ENCODE measurements at places on chromosomes 1 and 21.

GRCh38 chr1:109229531-109230127 is 15.9 kb downstream of the SARS1 start:
- DNase-seq: no peak

DNA sequence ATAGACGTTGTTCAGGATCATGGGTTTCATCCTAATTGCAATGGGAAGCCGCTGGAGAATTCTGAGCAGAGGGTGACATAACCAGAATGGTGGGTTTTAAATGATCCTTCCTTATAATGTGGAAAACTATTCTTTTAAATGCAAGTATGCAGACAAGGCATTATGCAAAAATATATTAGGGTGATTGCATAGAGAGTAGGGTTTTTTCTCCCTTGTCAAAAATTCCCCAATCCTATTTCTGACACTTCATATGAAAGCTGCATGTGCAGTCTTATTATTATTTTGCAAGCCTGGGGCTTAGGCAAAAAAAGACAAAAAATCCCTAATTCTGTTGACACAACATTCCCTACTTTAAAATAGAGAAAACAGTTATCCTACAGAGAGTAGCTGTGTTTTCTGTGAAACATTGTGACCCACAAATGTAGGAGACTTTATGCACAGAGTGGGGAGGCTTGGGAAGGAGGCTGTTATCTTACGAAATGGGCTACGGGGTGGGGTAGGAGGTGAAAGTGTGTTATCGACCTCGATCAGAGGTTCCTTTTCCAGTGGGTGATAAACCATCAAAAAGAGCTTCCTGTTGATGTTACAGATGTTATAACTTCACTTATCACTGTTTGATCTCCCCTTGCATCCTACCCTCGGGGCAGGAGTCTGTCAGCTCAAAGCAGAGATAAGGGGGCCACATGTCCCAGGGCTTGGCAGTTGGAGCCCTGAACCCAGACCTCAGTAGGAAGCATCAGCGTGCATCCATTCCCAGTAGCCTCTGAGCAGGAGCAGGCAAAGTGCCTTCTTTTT is 27.2 kb downstream of the RHEX start:
- DNase-seq: no peak

- no peak for DNase-seq
Observed at GRCh38 chr1:243842161-243842560, 7.9 kb downstream of the AKT3 start.

DNA sequence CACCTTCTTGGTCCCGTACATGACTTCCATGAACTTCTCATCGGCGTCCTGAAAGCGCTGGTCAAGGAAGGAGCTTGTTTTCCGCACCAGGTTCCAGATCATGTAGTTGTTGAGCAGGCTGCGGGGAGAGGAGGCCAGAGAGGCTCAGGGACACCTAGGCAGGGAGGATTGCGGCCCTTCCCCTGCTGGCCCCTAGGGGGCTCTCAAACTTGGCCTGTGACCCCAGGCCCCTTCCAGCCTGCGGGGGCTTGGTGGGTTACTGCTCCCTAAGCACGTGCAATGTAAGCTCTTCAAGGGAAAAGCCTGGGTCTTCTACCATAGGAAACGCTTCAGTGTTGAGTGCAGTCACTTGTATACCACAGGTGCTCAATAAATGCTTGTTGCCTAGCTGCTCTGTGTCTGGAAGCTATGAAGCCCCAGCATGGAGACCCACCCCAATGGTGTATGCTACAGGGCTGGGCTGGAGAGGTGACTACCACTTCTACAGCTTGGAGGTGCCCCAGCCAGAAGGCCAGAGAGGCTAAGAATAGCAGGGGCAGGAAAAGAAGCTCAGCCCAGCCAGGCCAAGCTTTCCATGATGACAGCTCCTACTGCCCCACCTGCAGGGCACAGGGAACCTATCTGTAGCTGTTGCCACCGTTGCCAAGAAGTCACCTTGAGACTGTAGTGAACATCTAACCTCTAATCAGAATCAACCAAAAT is 45.1 kb downstream of the ECE1 start:
- DNase-seq: no peak

DNA sequence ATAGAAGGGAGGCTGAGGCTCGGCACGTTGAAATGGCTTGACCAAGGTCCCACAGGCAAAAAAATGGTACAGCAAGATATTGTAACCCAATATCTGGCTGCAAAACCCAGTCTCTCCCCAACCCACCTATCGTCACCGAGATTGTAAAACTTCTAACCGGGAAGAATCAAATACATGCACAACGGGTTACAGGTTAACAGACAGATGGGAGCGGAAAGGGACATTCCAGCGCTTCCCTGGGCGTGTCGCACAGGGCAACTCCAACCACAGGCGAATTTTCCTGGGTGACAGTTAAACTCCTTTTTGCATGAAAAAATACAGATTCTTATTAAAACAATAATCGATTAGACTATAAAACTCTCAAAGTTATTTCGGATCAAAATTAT is 31.8 kb upstream of the JUN start:
- no peak for DNase-seq
